T-helper 2 cell treated with Interferon-gamma antibody and Interleukin-4, amounts not matched to agents 5 μg/mL and 100 μg/mL, for 36 hours (primary cell): ENCODE measurements at places on chromosomes 6 and 20.
A peak's percentile ranks its signal among the peaks of the same experiment; 100 is the strongest.

DNA sequence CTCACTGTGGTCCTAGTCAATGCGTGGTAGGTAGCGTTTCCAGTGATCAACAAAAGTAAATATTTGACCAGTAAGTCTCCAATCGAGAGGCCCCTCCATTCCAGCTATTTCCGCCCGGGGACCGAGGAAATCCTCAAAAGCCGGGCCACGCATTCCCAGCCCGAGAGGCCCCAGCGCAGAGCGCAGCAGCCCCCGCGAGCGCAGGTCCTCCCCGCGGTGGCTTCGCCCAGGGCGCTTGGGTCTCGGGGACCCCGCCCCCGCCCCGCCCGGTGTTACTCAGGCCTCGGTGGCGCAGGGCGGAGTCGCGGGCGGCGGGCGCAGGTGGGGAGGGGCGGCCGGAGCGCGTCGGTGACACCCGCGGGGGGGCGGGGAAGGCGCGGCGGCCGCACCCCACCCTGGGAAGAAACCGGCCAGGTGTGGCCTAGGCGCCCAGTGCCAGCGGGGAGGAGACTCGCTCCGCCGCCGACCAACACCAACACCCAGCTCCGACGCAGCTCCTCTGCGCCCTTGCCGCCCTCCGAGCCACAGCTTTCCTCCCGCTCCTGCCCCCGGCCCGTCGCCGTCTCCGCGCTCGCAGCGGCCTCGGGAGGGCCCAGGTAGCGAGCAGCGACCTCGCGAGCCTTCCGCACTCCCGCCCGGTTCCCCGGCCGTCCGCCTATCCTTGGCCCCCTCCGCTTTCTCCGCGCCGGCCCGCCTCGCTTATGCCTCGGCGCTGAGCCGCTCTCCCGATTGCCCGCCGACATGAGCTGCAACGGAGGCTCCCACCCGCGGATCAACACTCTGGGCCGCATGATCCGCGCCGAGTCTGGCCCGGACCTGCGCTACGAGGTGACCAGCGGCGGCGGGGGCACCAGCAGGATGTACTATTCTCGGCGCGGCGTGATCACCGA is at the start of gene DSP:
DSP (plus strand) TSS at position 497 of the 890 bp plus-strand sequence; CDS start at position 742, 245 bp downstream.
- DNase-seq = peak; percentile 35

DNA sequence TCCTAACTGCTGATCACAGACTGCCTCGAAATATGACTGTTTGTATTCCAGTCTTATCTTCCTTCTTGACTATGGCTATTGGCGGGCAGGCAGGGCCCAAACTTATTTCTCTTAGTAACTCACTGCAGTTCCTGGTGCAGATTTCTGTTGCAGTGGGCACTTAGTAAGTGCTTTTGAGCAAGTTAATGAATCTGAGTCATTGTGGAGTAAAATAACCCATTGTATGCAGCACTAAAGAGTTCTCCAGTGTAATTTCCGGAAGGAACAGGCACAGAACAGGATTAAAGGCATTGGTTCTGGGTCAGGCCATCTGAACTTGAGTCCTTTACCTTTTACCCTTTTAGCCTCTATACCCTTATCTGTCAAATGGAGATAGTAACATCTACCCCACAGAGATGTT is 23.6 kb downstream of the SLC35F1 start:
- no peak for DNase-seq

GRCh38 chr6:1312203-1312472 is 240 bp downstream of the FOXQ1 start:
- no peak for DNase-seq

DNA sequence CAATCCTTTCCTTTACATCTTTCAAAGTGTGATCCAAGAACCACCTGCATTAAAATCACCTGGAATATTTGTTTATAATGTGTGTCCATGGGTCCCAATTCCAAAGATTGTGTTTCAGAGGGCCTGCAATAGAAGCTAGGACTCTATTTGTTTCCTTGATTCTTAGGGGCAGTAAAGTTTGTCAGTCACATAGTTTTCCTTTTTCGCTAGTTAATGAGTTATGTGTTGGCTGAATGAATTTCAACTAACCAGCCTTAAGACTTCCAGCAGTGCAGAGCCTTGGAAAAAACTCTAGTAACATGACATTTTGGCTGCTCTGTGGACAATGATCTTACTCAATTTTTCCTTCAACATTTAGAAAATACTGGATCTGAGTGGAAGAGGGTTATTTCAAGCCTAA is 11.3 kb downstream of the FAM217A start:
- no peak for DNase-seq

GRCh38 chr6:5050009-5050408 is 35.1 kb upstream of the PPP1R3G start:
- DNase-seq = no peak

- no peak for DNase-seq
These were observed 87.6 kb downstream of the FOXA2 start for GRCh38 chr20:22496817-22497216.

DNA sequence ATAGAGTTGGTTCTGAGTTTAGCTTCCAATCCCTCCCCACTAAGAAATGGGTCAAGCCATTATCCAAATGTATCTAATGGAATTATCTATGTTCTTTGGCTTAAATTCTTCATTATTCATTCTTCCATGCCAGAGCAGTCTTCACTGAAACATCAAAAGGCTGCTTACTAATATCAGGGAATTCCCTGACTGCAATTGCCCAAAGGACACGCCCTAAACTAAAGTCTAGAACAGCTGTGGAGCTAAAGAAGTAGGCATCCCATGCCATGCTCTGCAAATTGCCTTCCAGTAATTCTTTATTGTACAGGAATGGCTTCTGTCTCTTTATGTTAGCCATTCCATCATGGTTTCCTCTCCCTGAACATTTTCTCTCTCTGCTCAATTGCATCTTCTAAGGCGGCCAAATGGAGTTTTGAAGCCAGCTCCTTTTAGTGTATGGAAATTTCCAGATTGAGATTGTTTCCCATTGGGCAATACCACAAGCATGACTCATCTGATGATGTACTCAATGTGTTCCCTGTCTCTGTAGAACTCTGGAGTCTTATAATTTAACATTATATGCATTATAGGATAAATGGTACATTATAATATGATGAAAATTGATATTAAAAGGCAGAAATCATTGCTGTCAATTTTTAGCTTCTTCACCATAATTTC is 28.8 kb upstream of the TSHZ2 start:
- DNase-seq = no peak

- DNase-seq = no peak
These were observed 89.8 kb upstream of the MAP3K7 start for GRCh38 chr6:90676516-90677300.

GRCh38 chr6:17714879-17715851 is 8.4 kb upstream of the NUP153 start:
- peak; percentile 39 for DNase-seq

DNA sequence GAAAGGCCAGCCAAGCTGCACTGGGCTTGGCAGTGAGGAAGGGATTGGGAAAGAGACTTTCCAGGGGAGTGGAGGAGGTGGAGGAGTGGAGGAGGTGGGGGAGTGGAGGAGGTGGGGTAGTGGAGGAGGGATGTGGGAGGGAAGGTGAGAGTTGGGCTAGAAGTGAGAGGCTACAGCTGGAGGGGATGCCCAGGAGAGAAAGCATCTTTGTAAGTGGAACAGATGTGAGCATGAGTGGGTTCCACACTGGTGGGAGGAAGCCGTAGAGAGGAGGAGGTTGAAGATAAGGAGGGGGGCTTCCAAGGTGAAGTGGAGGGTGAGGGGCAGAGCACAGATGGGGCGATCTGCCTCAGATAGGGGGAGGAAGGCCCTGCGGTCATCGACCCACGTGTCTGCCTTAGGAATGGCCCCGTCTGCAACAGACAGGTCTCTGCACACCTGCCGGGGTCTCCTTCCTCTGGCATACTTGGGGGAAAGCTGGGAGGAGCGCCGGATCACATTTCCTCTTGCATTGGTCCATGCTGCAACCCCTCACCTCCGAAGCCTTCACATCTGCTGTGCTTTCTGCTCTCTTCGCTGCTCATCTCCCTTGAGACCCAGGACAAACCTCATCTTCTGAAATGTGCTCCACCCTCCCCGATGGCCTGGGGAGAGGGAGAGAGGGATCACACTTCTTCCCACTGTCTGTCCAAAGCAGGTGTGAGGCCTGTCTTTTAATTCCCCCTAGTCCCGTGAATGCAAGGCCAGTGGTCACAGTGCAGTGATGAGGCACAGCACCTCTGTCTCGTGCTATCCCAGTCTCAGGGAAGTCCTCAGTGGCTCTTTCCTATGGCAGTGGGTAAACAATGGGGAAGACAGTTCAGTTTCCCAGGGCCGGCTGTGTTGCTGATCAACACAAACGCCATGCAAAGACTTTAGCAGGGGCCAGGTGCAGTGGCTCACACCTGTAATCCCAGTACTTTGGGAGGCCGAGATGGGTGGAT is 48.6 kb upstream of the SNX9 start:
- DNase-seq = no peak

GRCh38 chr6:3750317-3751076 is 1.0 kb downstream of the PXDC1 start:
- DNase-seq = peak; percentile 16

- DNase-seq = no peak
These were observed 15.6 kb downstream of the JAG1 start for GRCh38 chr20:10658051-10658823.

DNA sequence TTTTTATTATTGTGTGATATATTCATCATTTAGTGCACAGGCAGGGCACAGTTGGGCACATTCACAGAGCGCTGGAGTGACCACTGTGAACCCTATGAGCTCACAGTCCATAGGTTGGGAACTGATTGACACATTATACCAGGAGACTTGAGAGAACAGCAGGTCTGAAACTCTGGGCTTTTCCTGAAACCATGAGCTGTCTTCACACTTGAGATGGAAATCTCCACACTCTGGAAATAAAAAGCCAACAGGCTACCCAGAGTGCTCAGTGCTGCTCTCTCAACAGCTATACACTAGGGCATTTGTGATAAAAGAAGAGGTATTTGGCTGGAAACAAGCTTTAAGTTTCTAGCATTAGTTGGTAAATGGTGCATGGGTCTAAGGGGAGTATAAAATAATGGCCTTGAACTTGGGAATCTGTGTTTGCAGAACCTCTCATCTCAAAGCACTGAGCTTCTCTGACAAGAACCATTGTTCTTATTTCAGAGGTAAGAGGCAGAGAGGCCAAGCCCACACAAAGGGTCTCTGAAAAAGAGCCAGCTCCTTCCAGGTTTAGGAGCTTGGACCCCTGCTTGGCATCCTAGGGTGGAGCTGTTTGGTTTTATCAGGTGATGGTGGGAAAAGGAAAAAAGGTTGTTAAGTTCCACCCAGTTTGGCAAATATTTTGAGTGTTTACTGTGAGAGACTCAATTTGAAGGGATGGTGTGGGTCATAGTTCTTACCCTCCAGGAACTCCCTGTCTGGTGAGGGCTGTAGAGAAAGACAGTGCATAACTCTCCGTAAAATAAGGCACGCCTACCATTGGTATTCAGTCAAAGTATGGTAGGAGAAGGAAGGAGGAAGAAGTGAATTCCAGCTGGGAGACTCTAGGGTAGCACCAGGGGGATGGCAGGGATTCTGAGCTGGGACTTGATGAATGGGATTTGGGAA is 14.5 kb downstream of the CHMP4B start:
- DNase-seq = no peak

DNA sequence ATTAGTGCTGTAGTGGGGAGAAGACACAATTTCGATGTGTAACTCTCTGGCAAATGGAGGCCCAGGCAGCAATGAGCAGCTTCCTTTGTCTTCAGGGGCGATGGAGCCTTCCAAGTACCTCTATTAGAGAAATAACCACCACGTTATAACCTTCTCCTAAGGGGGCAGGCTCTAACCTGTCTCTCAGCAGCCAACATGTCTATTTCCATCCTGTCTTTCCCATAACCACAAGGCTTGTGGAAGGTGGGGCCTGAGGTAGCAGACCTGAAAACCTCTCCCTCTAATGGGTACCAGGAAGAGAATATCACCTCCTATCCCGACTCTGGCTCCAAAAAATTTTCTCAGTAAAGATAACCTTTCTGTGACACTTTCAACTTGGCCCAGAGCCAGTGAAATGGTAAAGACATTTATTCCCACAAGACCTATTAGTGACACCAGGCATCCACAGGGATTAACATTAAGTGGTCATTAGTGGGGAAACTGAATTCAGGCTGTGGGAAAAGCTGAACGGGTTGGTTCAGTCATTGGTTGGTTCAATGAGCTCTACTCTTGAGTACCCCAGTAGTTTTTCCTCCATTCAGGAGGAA is 4.0 kb downstream of the PEX6 start:
- no peak for DNase-seq

DNA sequence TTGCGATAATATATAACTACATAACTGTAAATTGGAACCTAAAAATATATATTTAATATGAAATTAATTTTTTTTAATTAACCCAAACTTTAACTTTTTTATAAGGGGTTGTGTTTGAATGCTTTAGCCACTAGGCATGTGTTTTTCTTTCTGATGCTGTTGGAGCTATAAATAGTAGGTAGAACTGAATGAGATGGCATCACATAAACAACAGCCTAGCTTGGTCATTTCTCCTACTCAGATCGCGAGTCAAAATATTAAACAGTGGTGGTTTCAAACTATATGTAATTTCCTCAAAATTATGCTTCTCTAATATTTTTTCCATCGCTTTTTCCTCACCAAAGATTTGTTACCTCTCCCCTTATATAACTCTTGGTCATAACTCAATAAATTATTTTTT is 243.2 kb downstream of the ARID1B start:
- no peak for DNase-seq

DNA sequence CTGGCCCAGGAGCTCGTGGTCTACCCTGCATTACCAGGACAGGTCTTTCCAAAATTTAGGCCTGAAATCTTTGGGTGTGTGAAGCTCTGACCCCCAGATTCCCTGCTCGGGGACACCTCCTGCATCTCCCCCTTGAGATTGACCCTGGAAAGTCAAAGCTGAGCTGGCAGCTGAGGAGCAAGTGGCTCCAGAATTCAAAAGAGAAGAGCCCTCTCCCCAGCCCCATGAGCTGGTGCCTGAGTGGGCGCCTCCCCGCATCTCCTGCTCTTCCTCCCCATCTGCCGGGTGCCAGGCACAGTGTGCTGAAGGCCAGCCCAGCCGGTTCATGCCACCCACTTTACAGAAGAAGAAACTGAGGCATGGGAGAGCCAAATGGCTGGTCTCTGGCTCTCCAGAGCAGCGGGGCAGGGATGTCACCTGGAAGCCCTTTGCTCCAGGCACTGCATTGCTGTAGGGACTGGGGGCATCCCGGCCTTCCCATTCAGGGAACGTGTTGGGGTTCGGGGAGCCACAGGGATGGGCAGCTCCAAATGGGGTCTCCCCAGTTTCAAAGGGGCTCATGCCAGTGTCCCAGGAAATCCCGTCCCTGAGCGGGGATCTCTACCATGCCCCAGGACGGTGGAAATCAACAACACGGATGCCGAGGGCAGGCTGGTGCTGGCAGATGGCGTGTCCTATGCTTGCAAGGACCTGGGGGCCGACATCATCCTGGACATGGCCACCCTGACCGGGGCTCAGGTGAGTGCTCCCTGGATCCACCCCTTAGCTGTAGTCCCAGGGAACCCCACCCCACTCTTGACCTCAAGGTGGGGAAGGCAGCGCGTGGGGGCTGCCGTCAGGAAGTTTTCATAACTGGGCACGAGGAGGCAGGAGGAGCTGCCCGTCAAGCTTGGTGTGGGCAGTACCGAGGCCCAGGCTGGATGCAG is 20.5 kb downstream of the NPEPL1 start:
- DNase-seq = peak; percentile 0

GRCh38 chr6:144211160-144211559 is 60.8 kb downstream of the STX11 start:
- no peak for DNase-seq

GRCh38 chr6:134422426-134423231 is 104.7 kb upstream of the SGK1 start:
- no peak for DNase-seq

GRCh38 chr20:18289306-18289705 is 979 bp downstream of the ZNF133 start:
- DNase-seq = no peak
